Effector memory CD8-positive, alpha-beta T cell (primary cell): ENCODE measurements at places on chromosomes 4 and X.
A peak's percentile ranks its signal among the peaks of the same experiment; 100 is the strongest.

- no peak for DNase-seq
- H3K36me3 ChIP-seq = no peaks in the 10 kb centered on the region
- H3K4me3 ChIP-seq = no peak overlapping the region
- no peak overlapping the region for H3K27ac ChIP-seq
Measured at GRCh38 chrX:72038016-72038415, 93.7 kb downstream of the RTL5 start.

GRCh38 chr4:55483315-55483714 is 63.4 kb downstream of the CLOCK start:
- no peak overlapping the region for H3K4me3 ChIP-seq
- DNase-seq = no peak
- peaks cover 1% of the 10 kb centered on the region for H3K4me1 ChIP-seq
- no peaks in the 10 kb centered on the region for H3K36me3 ChIP-seq

- H3K27me3 ChIP-seq = no peaks in the 10 kb centered on the region
- no peaks in the 10 kb centered on the region for H3K36me3 ChIP-seq
- DNase-seq = no peak
- no peak overlapping the region for H3K27ac ChIP-seq
Measured at GRCh38 chr4:18847249-18847890, 825.8 kb upstream of the LCORL start.

- peaks cover 62% of the 10 kb centered on the region for H3K27me3 ChIP-seq
- DNase-seq = no peak
- H3K36me3 ChIP-seq = peaks cover 4% of the 10 kb centered on the region
Measured at GRCh38 chr4:186104890-186105646, 564 bp downstream of the FAM149A start.

GRCh38 chrX:153459986-153460385 is 10.4 kb downstream of the HAUS7 start:
- peaks cover 13% of the 10 kb centered on the region for H3K36me3 ChIP-seq
- H3K27ac ChIP-seq = no peak overlapping the region
- no peaks in the 10 kb centered on the region for H3K27me3 ChIP-seq
- H3K4me1 ChIP-seq = no peaks in the 10 kb centered on the region
- H3K4me3 ChIP-seq = no peak overlapping the region

GRCh38 chr4:25012655-25013054 is 18.1 kb downstream of the LGI2 start:
- no peaks in the 10 kb centered on the region for H3K36me3 ChIP-seq
- H3K4me1 ChIP-seq = no peaks in the 10 kb centered on the region
- DNase-seq = no peak

- H3K27me3 ChIP-seq = no peaks in the 10 kb centered on the region
- H3K4me3 ChIP-seq = no peak overlapping the region
- H3K27ac ChIP-seq = no peak overlapping the region
- no peaks in the 10 kb centered on the region for H3K36me3 ChIP-seq
- DNase-seq = no peak
Measured at GRCh38 chr4:58560736-58561135, 1450.6 kb upstream of the IGFBP7 start.

DNA sequence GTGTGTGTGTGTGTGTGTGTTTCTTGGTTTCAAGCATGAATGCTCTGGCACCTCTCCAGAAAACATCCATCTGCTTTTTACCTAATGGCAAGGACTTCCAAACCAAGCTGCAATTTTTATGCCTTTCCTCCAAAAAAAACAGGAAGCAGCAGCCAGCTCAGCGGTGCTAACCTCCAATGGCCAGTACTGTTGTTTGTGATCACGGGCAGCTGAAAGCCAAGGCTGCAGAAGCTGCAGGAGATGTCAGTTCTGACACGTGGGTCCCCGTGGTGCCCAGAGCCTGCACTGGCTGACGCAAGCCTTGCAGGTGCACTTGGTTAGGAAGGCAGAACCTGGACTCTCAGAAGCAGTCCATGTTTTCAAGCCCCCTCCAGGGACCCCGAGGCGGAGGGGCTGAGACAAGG is 313.6 kb upstream of the DDX53 start:
- no peak overlapping the region for H3K4me3 ChIP-seq
- no peak for DNase-seq
- H3K36me3 ChIP-seq = no peaks in the 10 kb centered on the region
- no peaks in the 10 kb centered on the region for H3K4me1 ChIP-seq

- H3K4me1 ChIP-seq = peaks cover 63% of the 10 kb centered on the region
- DNase-seq = no peak
- peak overlapping the region; percentile 96 for H3K27ac ChIP-seq
- H3K4me3 ChIP-seq = peak overlapping the region; percentile 80
- H3K36me3 ChIP-seq = peaks cover 6% of the 10 kb centered on the region
Measured at GRCh38 chr4:7831330-7831729, 108.3 kb downstream of the AFAP1 start.

DNA sequence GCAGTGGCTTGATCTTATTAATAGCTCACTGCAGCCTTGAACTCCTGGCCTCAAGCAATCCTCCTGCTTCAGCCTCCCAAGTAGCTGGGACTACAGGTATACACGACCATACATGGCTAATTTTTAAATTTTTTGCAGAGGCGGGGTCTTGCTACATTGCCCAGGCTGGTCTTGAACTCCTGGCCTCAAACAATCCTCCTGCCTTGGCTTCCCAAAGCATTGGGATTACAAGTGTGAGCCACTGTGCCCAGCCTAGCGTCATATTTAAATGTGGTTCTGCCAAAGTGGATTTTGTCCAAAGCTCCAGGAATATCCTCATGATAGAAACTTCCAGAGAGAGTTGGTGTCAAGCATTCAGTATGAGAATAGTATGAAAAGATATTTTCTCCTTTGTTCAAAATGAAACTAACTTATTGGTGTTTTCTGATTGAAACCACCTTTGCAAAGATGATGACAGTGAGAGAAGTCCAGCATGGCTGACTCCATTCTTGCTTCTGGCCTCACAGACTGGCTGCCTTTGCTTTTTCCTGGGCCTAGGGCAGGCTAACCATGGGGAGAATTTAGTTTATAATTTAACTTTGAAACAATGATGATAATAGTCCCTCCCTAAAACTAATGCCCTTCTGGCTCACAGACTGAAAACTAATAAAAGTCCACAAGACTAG is 129.0 kb downstream of the C4orf51 start:
- peaks cover 8% of the 10 kb centered on the region for H3K36me3 ChIP-seq
- DNase-seq = no peak
- no peak overlapping the region for H3K27ac ChIP-seq
- no peaks in the 10 kb centered on the region for H3K27me3 ChIP-seq
- no peak overlapping the region for H3K4me3 ChIP-seq

GRCh38 chrX:57528670-57529255 is 63.0 kb upstream of the ZXDB start:
- no peaks in the 10 kb centered on the region for H3K4me1 ChIP-seq
- no peak overlapping the region for H3K27ac ChIP-seq

GRCh38 chr4:44927399-44928380 is 201.3 kb upstream of the GNPDA2 start:
- no peak for DNase-seq
- no peaks in the 10 kb centered on the region for H3K4me1 ChIP-seq

- H3K27me3 ChIP-seq = peaks cover 55% of the 10 kb centered on the region
- H3K4me3 ChIP-seq = no peak overlapping the region
- DNase-seq = no peak
- no peaks in the 10 kb centered on the region for H3K36me3 ChIP-seq
- no peak overlapping the region for H3K27ac ChIP-seq
- peaks cover 12% of the 10 kb centered on the region for H3K4me1 ChIP-seq
Measured at GRCh38 chr4:15883610-15884243, 54.8 kb downstream of the FGFBP1 start.

GRCh38 chr4:138407329-138407728 is 165.2 kb upstream of the SLC7A11 start:
- no peaks in the 10 kb centered on the region for H3K36me3 ChIP-seq
- H3K4me1 ChIP-seq = no peaks in the 10 kb centered on the region
- H3K27me3 ChIP-seq = no peaks in the 10 kb centered on the region
- H3K27ac ChIP-seq = no peak overlapping the region
- no peak for DNase-seq
- H3K4me3 ChIP-seq = no peak overlapping the region

DNA sequence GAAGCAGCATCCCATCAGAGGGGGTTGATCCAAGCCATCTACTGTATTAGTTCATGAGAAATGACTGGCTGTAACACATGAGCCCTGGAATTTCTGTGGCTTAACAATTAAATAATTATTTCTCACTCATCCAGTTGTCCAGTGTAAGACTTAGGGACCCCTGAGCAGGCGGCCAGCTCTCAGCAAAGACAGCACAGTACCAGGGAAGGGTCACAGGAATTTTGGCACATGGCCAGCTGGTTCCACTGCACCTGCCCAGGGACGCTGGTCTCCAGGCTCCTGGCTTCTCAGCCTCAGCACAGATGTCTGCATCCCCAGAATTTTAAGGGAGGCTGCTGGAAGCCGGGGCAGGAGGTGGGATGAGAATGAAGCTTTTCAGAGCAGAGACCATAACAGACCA is 93.7 kb upstream of the DHRSX start:
- peaks cover 9% of the 10 kb centered on the region for H3K4me1 ChIP-seq
- H3K4me3 ChIP-seq = no peak overlapping the region
- peaks cover 9% of the 10 kb centered on the region for H3K36me3 ChIP-seq
- no peak overlapping the region for H3K27ac ChIP-seq

DNA sequence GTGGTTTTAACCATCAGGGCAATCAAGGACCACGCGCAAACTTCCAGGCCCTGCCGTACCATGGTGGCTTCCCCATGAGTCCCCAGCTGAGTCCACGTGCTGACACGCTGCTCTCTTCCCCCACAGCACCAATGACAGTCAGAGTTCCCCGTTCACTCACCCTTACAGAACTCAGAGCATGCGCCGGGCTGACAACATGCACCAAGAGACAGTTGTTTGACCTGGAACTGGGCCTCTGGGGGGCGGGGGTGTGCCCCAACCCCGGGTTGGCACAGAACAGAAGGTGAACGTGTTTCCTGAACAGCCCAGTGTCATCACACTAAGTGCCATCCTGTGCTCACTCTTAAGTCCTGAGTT is 29.4 kb downstream of the IRF2 start:
- peak overlapping the region; percentile 83 for H3K27ac ChIP-seq
- peaks cover 29% of the 10 kb centered on the region for H3K36me3 ChIP-seq
- peak; percentile 11 for DNase-seq
- H3K4me1 ChIP-seq = peaks cover 84% of the 10 kb centered on the region
- no peaks in the 10 kb centered on the region for H3K27me3 ChIP-seq

DNA sequence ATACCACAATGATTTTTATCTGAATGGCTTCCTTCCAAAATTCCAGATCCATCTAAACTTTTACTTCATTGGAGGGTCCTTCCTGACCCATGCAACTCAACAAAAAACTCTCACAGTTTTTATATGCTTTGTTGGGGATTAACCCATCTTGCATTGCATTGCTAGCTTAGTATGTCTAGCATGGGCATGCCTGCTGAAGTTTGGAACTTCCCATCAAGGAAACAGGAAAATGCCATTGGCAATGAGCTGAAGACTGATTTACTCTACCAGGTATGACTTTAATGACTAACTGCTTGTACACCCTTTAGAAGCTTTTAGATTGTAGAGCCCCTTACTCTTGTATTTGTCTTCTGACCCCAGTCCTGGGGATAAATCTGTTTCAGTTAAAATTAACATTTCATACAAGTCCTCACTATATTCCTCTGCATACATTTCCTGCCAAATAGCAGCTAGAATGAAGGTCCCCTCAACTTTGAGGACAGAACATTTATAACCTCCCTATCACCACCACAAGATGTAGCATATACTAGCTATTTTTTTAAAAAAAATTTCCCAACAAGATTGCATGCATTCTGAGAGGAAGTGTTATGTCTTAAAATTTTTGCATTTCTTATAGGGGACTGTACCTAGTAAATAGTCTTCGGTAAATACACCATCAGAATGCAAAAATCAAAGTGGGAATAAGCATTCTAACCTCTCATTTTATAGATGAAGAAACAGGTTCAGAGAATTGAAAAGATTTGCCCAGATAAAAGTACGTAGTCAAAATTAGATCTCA is 52.5 kb upstream of the ATXN3L start:
- H3K27me3 ChIP-seq = no peaks in the 10 kb centered on the region
- H3K4me3 ChIP-seq = no peak overlapping the region
- H3K27ac ChIP-seq = no peak overlapping the region
- no peak for DNase-seq
- H3K4me1 ChIP-seq = no peaks in the 10 kb centered on the region

GRCh38 chrX:9654929-9655328 is 110.7 kb downstream of the GPR143 start:
- no peak overlapping the region for H3K4me3 ChIP-seq
- peaks cover 19% of the 10 kb centered on the region for H3K36me3 ChIP-seq
- no peak for DNase-seq
- H3K27ac ChIP-seq = no peak overlapping the region
- H3K27me3 ChIP-seq = no peaks in the 10 kb centered on the region
- H3K4me1 ChIP-seq = no peaks in the 10 kb centered on the region

DNA sequence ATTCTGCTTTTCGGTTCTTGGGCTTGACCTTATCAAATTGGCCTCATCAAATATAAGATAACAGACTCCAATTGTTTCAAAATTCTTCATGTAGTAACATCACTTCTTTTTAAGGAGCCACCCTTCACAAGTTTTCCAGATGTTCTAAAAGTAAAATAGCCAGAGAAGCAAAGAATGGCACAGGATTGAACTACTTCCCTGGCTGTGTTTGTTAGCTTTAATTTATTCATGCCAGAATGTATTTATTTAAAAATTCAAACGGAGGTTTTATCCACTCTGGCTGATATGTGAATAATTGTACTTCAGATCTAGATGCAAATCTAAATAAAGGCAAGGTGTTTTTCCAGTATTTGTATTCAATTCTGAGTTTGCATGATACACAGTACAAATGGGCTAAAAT is 581.3 kb upstream of the TENM3 start:
- no peaks in the 10 kb centered on the region for H3K27me3 ChIP-seq
- DNase-seq = no peak
- H3K4me3 ChIP-seq = no peak overlapping the region
- H3K4me1 ChIP-seq = no peaks in the 10 kb centered on the region
- no peak overlapping the region for H3K27ac ChIP-seq

DNA sequence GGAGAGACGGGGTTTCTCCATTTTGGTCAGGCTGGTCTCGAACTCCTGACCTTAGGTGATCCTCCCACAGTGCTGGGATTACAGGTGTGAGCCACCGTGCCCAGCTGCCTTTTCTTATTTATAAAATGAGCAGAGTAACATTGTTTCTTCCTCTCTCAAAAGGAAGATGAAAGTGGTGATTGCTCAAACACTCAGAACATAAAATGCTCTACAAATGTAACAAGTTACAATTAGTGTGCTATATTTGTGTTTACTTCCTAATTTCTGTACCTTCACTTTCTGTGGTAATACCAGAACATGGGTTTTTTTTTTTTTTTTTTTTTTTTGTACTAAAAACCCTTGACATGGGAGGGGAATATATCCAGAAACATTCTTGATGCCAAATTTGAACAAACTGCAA is 197.9 kb downstream of the MGST2 start:
- H3K27me3 ChIP-seq = peaks cover 7% of the 10 kb centered on the region
- H3K4me1 ChIP-seq = no peaks in the 10 kb centered on the region
- H3K27ac ChIP-seq = no peak overlapping the region
- no peak for DNase-seq
- H3K4me3 ChIP-seq = no peak overlapping the region
- H3K36me3 ChIP-seq = no peaks in the 10 kb centered on the region

GRCh38 chr4:124044867-124045266 is 648.3 kb downstream of the SPRY1 start:
- no peaks in the 10 kb centered on the region for H3K4me1 ChIP-seq
- DNase-seq = no peak
- H3K27me3 ChIP-seq = no peaks in the 10 kb centered on the region
- no peaks in the 10 kb centered on the region for H3K36me3 ChIP-seq
- H3K27ac ChIP-seq = no peak overlapping the region
- H3K4me3 ChIP-seq = no peak overlapping the region

GRCh38 chrX:111100191-111100590 is 4.2 kb downstream of the PAK3 start:
- H3K4me3 ChIP-seq = no peak overlapping the region
- no peak overlapping the region for H3K27ac ChIP-seq
- DNase-seq = peak; percentile 17
- peaks cover 17% of the 10 kb centered on the region for H3K4me1 ChIP-seq
- H3K27me3 ChIP-seq = peaks cover 6% of the 10 kb centered on the region

GRCh38 chr4:151438154-151438553 is 29.2 kb downstream of the FHIP1A start:
- H3K36me3 ChIP-seq = no peaks in the 10 kb centered on the region
- no peak for DNase-seq
